HFF-Myc (cell line): ENCODE measurements at places on chromosomes 4 and X.

DNA sequence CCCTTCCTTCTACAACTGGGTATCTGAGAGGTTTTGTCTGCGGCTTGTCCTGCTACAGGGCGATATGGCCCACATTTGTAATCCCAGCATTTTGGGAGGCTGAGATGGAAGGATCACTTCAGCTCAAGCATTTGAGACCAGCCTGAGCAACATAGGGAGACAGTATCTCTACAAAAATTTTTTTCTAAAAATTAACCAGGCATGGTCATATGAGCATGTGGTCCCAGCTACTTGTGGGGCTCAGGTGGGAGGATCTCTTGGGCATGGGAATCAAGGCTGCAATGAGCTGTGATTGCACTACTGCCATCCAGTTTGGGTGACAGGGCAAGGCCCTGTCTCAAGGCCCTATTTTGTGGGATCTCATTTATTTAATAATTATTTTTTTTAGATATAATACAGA lies 420.6 kb upstream of the PABPC4L start:
- no peak for DNase-seq

DNA sequence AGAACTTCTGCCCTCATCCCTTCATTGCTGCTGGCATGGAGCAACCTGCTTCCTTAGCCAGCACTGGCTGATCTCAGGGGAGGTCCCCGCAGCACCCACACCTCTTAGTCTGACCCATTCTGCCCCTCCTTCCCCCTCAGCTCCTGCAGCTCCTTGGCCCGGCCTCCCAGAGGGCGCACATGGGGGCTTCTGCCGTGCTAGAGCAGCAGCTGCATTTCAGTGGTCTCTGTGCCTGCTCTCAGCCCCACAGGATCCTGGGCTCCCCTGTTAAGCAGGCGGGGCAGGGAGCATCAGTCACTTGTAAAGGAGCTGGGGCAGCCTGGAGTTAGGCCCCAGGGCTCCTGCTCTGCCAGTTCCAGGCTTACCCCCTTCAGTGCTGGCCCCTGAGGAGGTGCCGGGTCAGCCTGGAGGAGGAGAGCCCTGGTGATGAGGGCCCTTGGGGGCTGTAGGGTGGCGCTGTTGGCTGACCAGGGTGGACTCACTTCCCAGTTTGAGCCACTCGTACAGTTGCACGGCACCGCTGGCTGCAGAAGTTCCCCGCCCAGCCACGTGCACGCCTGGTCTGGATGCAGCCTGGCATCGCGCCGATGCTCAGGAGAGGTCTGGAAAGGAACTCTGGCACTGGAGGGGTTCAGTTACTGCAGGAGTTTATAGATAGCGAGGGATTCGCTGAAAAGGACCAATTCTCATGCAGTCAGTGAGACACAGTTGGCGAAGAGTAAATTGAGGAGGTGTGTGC lies 85.1 kb upstream of the PSAPL1 start:
- DNase-seq, result no peak

DNA sequence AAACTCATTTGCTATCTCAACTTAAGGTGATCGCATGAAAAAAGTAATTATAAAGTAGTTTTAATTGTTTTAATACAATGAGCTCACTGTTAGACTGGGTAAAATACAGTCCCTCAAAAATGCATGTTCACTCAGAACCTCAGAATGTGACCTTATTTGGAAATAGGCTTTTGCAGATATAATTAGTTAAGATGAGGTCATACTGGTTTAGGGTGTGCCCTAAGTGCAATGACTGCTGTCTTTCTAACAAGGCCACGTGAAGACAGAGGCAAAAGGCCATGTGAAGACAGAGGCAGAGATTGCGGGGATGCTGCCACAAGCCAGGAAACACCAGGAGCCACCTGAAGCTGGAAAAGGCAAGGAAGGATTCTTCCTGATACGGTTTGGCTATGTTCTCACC lies 262.1 kb downstream of the NKX6-1 start:
- DNase-seq, result no peak

DNA sequence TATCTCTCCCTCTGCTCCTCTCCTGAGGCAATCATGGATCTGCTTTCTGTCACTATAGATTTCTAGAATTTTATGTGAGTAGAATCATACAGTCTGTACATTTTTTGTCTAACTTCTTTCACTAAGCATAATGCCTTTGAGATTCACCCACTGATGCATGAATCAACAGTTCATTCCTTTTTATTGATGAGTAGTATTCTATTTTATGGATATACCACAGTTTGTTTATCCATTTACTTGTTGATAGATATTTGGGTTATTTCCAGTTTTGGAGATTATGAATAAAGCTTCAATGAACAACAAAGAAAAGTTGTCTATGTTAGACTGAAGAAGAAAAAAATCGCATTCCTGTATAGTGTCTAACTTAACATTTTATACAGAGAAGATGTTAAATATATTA lies 30.5 kb downstream of the PHKA1 start:
- no peak for DNase-seq

DNA sequence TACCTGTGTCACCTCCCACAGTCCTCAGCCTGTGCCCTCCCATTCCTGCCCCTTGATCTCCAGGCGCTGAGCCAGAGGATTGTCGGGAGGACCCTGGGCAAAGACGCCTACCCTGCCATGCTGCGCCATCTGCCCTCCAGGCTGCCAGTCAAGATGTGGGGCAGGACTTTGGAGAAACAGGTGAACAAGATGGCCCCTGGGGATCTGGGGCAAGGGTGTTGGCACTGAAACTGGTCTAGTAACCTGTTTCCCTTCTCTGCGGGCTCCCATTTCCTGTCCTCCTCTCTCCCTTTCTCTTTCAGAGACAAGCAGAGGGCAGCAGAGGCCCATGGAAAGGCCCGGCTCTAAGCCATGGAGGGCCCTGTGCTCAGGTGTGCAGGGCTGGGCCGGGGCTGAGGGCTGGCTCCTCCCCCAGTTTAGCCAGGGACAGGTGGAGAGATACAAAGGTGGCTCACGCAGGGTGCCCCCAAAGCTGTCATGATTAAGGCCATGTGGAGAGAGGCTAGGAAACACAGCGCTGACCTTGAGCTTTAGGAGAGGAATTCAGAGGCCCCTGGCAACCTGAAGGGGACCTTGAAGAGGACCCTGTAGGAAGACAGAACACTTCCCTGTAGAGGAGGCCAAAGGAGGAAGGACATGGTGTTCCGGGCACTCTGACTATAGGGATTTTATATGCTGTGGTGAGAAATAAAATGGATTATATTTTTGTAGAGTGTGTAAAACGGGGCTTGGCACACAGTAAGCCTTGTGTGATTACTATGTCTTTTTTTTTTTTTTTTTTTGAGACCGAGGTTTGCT lies at the start of gene GLOD5:
Gene GLOD5, plus strand, starts transcription at position 74 of the 798 bp plus-strand sequence. Its CDS starts 44 bp downstream, at position 118.
- DNase-seq, result no peak

DNA sequence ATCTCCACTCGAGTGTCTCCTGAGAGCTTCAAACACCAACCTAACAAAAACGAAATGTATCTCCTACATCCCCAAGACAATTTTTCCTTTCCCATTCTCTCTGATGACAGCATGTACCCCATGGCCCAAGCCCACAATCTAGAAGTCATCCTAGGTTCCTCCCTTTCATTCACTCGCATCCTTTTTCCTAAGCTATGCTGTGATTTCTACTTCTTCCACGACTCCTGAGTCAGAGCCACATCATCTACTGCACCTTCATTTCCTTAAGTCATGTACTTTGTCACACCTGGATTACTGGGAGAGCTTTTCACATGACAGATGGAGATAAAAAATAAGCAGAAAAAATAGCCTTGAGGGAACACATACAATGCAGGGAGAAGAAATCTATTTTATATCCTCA lies 20.1 kb downstream of the C4orf36 start:
- DNase-seq, result no peak

DNA sequence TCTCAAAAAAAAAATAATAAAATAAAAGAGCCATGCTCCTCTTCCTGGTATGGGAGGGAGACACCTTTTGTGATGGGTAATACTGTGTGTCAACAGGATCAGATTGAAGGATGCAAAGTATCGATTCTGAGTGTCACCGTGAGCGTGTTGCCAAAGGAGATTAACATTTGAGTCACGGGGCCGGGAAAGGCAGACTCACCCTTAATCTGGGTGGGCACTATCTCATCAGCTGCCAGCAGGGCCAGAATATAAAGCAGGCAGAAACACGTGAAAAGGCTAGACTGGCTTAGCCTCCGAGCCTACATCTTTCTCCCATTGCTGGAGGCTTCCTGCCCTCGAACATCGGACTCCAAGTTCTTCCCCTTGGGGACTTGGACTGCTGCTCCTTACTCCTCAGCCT lies 95.4 kb downstream of the SHOX start:
- no peak for DNase-seq

- no peak for DNase-seq
These were observed 64.1 kb downstream of the PARM1 start for GRCh38 chr4:74996996-74997395.

DNA sequence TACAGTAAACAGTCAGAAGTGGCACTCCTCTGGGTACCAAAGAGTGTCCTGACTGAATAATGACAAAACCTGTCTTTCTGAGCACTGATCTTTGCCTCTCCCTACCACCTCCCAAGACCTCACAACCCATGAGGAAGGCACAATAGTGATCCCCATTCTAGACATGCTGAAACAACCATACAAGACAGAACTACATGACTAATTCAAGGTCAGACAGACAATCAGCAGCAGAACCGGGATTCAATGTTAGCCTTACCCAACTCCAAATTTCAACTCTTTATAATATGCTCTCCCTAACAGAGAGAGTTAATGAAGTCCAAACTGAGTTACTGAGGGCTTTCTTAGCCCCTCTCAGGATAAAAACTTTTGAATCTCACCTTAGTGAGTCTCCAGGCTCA lies 71.0 kb downstream of the IRF2 start:
- DNase-seq, result no peak

DNA sequence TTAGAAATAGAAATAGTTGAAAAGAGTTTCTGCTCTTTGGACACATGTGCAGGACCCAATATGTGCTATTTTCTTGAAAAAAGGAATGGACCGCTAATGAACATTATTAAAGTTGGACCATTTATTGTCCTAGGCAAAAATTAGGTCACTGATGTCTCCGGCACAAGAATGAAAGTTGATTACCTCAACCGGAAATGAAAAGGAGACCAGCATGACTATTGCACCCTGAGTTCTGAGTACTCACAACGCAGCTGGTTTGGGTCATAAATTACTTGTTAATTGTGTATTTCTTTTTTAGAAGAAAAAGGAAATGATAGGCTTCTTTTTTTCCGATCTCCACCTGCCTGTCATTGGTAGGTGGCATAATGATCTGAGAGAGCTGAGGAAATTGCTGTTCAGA lies 232.7 kb downstream of the ARHGAP24 start:
- no peak for DNase-seq

DNA sequence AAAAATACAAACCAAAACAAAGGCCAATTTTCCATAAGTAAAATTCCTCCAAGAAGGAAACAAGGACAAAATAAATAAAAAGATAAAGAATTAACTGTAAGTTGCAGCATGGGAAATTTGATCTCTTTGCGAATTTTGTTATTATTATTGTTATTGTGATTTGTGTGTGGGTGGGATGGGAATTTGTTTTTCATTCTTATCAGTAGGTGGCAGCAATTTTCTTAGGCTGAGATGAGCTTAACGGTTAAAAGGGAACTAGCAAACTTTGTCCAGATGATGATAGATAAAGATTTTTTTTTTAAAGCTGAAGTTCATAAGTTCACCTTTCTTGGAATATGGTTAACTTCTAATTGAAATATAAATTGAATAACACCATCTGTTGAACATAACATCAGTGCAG lies 83.2 kb upstream of the IL1RAPL2 start:
- no peak for DNase-seq

DNA sequence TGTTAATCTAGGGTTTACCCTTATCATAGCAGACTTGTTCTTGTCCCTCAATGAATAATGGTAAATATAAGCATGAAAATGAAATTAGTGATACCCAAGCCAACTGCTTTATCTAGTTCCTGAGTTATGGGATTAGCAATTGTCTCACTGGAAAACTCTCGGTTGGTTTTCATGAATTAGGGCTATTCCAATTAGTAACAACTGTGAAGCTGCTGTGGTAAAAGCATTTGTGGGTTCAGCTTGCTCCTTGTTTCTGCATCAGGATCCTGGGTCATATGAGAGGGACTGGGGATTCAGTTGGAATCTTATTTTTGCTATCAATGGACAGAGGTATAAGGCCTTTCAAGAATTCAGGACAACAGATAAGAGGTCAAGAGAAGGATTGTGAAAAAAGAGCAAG lies 50.2 kb downstream of the DCX start:
- DNase-seq, result no peak

DNA sequence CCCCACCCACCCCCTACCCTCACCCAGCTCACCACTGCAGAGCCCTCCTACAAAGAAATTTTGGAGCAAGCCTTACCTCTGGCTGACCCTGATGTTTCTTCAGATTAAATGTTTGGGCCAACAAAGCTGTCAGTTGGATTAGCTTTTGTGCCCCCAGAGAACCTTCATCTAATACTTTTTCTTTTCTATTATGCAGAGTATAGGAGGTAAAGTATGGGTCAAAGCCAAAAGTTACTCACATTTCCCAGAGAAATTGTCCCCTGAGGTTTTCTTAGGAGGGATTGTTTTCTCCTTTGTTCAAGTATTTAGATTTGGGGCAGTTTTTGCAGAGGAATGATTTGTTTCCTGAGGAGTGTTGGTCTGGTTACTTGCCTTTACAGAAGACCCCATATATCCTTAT lies 69.5 kb downstream of the AASDH start:
- no peak for DNase-seq

DNA sequence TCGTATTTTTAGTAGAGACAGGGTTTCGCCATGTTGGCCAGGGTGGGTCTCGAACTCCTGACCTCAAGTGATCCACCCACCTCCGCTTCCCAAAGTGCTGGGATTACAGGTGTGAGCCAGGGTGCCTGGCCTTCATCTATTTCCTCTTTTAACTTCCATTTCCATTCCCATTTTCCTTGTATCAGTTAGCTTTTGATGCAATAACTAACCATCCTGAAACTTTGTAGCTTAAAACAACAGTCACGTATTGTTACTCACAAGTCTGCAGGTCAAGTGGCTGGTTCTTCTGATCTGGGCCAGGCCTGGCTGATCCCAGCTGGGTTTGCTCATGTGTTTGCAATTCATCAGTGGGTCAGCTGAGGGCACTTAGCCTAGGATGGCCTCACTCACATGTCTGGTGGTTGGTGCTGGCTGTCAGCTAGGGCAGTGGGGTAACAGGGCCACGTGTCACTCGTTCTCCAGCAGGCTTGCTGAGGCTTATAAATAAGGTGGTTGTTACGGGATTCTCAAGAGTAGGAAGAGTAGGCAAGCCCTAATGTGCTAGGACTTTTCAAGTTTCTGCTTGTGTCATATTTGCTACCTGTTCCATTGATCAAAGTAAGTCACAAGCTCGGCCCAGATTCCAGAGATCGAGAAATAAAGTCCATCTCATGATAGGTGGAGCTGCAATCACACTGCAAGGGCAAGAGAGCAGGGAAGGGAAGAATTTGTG lies 88.2 kb downstream of the SOWAHB start:
- DNase-seq, result no peak
